T-helper 1 cell (primary cell): ENCODE measurements at places on chromosomes 11 and 22.

DNA sequence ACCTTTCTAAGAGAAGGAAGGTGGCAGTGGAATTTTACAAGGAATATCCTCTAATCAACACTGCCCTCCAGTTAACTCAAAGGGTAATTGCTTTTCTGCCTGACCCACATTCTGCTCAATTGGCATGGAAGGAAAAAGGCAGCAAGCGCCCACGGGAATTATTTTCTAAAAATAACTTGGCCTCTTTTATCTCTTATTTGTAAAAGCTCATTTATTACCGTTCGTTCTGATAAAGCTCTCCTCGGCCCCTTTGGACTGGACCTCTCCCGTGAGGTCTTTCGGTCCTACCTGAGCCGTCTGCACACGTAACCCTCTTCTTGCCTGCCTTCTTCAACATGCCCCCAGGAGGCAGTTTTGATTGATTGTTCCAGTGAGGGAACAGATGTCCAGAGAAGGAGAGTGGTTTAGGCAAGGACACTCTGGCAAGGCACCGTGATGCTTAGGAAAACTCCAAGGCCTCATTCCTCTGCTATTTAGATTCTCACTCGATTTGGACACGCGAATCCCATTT lies 53.2 kb upstream of the CRTAM start:
- no peak for DNase-seq

GRCh38 chr22:44693756-44694155 lies 8.2 kb upstream of the PRR5 start:
- no peak for DNase-seq

- DNase-seq, result no peak
These were observed 7.6 kb downstream of the NECTIN1 start for GRCh38 chr11:119721129-119722120.

DNA sequence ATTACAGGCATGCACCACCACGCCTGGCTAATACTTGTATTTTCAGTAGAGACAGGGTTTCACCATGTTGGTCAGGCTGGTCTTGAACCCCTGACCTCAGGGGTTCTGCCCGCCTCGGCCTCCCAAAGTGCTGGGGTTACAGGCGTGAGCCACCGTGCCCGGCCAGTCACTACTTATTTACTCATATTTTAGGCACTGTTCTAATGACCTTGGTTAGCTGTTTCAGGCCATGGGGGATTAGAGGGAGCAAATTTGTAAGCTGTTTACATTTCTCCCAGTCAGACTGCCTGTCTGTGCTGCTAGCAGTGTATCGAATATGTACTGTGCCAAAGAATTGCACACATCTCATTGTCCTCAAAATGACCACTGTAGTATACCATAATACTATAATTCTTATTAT lies 32.7 kb upstream of the PACSIN2 start:
- no peak for DNase-seq

DNA sequence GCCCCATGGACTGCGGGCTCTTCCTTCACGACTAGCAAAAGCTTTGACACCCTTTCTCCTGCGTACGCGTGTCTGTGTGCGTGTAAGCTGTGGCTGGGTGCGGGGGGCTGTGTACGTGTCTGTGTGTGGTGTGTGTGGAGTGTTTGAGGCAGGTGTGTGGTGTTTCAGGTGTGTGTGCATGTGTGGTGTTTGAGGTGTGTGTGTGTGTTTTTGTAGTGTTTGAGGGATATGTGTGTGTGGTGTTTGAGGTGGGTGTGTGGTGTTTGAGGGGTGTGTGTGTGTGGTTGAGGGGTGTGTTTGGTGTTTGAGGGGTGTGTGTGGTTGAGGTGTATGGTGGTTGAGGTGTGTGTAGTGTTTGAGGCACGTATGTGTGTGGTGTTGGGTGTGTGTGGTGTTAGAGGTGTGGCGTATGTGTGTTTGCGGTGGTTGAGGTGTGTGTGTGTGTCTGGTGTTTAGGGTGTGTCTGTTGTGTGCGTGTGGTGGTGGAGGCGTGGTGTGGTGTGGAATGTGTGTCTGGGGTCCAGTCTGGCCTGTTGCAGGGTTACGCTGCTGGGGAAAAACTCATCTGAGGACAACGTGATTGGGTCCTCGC lies 687 bp upstream of the ARSA start:
- no peak for DNase-seq

DNA sequence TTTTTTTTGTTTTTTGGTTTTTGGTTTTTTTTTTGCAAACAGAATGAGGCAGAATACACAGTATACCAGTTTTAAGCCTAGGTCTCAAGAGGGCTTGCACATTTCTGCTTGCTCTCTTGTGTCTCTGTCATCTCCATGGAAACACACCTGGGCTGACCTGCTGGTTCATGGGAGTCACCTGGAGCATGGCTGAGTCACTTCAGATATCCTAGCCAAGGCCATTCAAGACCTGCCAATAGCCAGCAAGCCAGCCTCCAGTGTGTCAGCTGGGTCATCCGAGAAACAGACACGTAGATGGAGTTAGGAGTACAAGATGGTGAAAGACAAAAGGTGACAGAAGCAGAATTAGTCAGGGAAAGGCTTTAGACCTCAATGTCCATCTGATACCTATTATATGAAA lies 124.2 kb upstream of the SEZ6L start:
- no peak for DNase-seq

- no peak for DNase-seq
These were observed 77.4 kb upstream of the WNT7B start for GRCh38 chr22:46054091-46055073.

DNA sequence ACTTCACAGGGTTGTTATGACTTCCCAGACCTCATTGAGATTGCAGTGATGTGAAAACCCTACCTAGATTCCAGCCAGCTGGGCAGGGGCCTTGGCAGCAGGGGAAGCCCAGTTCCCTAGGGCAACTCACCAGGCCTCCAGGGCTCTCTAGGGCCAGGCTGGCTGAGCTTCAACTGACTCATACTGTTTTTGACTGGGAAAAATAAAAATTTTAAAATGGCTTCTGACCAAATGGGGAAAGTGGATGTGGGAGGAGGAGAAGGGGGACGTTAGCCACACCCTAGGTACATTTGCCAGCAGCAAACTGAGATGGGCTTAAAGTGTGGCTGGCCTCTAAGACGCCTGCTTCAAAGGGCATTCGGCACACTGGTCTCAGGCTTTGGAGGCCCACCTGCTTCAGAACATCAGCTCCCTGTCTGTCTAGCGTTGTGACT lies 39.0 kb downstream of the BMAL1 start:
- DNase-seq, result no peak

GRCh38 chr11:11313902-11314692 lies 39.0 kb downstream of the CSNK2A3 start:
- DNase-seq, result no peak

GRCh38 chr11:84234011-84234410 lies 947.8 kb upstream of the CCDC90B start:
- no peak for DNase-seq

- no peak for DNase-seq
These were observed 133.7 kb downstream of the CTTN start for GRCh38 chr11:70532066-70532440.

- DNase-seq, result no peak
These were observed 16.2 kb downstream of the POU2F3 start for GRCh38 chr11:120256178-120256577.

GRCh38 chr11:35127619-35128018 lies 11.4 kb upstream of the CD44 start:
- DNase-seq, result no peak

- DNase-seq, result no peak
These were observed 11.9 kb downstream of the HIPK3 start for GRCh38 chr11:33268945-33269540.

DNA sequence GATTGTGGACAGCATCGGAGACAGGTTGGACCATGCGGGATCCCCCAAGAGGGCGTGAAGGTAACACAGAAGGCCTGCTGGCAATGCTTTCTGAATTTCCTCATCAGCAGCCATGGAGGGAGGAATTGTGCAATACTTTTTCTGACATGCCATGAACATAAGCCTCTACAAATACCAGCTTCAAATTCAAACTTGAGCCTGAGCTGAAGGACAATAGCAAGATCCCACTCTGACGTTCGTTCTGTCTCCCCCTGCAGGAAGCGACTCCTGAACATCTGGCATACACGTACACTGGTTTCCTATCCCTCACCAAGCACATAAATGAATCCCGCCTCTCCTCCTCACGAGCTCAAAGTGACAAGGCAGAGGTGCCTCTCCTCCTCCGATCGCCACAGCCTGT lies 312.2 kb downstream of the BRD1 start:
- DNase-seq, result no peak

GRCh38 chr11:95135155-95135554 lies 45.5 kb downstream of the ENDOD1 start:
- no peak for DNase-seq

DNA sequence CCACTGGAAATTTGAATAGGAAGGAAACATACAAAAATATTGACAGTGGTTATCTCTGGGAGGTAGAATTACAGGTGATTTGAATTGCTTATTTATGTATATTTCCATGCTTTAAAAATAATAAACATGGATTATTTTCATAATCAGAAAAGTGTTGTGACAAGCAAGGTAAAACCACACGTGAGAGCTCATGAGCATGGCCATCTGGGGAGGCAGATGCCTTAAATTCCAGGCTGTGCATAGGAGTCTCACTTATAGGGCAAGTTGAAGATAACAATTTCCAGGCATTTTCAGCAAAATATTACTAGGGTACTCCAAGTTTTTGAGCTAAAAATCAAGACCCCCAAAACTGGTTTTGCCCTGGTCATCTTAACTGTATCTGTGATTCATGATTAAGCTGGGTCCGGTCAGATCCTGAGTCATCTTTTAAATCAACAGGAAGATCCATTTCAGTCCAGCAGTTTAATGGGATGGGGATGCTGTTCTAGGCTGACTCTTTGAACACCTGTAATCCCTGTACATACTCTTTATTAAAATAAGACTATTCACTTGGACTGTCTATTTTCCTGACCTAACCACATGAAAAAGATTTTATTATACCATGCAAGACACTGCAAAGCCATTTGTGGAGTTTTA lies 115.8 kb upstream of the NARS2 start:
- DNase-seq, result no peak
